ENCODE measurements at places on chromosomes 3 and 15.

- DNase-seq, result no peak
Measured at GRCh38 chr3:123229145-123229544, 27.4 kb downstream of the SEC22A start.

DNA sequence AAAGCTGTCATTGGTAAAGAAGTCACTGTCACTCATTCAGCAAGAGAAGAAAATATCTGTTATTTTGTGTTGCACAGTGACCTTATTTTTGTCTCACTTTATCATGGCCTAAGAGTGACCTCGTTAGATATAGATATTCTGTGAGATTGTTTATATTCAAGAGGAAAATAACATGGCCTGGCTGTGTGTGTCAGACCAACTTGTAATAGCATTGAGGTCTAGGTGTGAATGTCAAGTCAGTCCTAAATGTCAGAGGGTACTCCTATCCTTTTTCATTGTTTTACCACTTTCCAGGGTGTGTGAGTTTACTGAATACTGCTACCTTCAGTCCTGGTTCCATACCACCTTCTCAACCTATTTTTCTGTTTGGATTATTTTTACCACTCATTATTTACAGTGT lies 18.5 kb upstream of the TM4SF4 start:
- DNase-seq, result no peak

GRCh38 chr3:61452535-61453090 lies 108.8 kb upstream of the PTPRG start:
- no peak for DNase-seq

- DNase-seq, result no peak
Measured at GRCh38 chr15:66765478-66766281, 63.6 kb downstream of the SMAD6 start.

- DNase-seq, result no peak
Measured at GRCh38 chr3:63128380-63128779, 149.7 kb upstream of the SYNPR start.

- DNase-seq, result no peak
Measured at GRCh38 chr15:69042531-69042930, 28.0 kb downstream of the NOX5 start.

GRCh38 chr15:64437982-64438381 lies 22.4 kb upstream of the ZNF609 start:
- no peak for DNase-seq

- DNase-seq, result no peak
Measured at GRCh38 chr15:71650603-71651002, 159.8 kb upstream of the NR2E3 start.

GRCh38 chr3:32794487-32795308 lies 23.1 kb upstream of the TRIM71 start:
- DNase-seq, result no peak

DNA sequence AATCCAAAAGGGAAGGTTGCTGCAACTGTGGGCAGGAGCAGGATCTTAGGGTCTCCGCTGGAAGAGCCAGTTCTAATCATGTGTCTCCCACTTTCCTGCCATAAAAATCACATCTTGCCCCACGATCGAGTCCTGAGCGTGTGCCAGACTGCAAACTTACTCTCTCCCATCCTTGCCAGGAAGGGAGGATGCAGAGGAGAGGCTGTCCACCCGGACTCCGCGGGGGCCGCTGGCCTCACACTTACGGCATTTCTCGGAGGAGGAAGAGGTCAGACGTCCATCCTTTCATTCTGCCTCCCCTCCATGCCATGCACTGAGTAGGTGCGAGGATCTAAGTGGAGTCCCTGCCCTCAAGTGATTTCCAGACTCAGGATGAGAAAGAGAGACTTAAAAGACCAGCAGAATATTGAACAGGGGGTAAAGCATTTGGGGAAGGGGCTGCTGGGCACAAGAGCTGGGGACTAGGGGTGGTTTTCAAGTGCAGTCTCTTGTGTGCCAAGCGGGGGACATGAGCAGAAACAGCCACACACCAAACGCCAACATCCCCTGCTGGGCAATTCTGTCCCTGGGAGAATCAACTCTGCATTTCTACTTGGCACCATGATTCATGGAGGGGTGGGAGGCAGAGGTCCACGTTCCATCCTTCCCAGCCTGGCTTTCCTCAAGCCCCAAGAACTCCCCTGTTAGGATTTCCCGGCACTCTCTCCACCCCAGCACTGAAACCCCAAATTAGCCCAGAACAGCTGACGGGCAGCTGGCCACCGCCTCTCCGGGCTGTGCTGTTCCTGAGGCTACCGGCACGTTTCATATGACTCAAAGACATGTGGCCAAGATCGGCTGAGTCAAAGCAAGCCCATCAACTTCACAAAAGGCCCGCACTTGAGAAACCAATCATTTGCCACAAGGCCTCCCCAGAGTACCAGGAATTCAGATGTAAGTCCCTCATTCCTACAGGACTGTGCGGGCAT lies 11.6 kb downstream of the OXTR start:
- no peak for DNase-seq

GRCh38 chr3:143811602-143812001 lies 36.7 kb downstream of the SLC9A9 start:
- peak; percentile 61 for DNase-seq

GRCh38 chr3:171187706-171188290 lies 161.3 kb upstream of the SLC2A2 start:
- DNase-seq, result no peak

DNA sequence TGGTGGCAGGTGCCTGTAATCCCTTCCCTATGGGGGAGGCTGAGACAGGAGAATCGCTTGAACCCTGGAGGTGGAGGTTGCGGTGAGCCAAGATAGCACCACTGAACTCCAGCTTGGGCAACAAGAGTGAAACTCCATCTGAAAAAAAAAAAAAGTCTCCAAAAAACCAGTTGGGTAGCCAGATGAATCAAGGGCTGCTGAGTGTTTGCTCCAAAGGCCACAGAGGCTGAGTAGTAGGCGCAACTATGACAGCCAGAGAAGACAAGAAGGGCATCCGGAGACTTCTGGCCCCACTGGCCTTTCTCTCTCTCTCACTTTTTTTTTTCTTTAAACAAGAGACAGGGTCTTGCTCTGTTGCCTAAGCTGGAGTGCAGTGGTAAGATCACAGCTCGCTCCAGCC lies 131.8 kb downstream of the SMAD6 start:
- DNase-seq, result no peak

GRCh38 chr15:51876169-51876568 lies 46.7 kb downstream of the TMOD3 start:
- DNase-seq, result no peak

- DNase-seq, result no peak
Measured at GRCh38 chr15:76116138-76116885, 56.5 kb downstream of the TMEM266 start.

DNA sequence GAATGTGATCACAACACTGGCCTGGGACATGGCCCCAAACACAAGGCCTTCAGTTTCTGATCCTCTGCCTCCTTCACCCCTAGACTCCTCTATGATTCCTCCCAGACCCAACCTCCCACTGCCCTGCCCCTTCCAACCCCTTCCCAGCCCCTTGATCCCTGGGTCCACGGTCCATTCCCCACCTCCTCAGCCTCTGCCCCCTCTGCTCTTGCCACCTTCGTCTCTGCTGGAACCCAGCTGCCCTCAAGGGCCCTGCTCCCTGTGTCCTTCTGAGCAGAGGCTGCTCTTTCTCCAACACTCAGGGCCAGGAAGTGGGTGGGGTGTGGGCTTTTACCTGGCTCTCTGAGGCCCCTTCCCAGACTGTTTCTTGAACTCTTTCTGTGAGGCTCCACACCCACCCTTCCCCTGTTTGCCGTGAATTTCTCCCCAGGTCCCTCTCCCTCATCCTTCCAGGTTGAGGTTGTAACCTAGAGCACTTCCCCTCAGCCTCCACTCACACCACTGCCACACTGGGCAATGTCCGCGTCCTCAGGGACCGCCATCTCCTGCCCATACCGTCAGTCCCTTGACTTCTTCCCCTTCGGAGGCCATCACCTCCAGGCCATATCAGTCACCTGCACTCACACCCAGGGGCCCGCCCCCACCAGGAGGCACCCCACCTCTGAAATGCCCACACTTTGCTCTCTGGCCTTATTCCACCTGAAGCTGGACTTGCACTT lies 18.7 kb upstream of the SLCO2A1 start:
- no peak for DNase-seq

GRCh38 chr3:16484216-16484615 lies 29.3 kb downstream of the RFTN1 start:
- DNase-seq, result no peak

GRCh38 chr3:176935194-176935888 lies 261.9 kb downstream of the TBL1XR1 start:
- DNase-seq, result no peak

DNA sequence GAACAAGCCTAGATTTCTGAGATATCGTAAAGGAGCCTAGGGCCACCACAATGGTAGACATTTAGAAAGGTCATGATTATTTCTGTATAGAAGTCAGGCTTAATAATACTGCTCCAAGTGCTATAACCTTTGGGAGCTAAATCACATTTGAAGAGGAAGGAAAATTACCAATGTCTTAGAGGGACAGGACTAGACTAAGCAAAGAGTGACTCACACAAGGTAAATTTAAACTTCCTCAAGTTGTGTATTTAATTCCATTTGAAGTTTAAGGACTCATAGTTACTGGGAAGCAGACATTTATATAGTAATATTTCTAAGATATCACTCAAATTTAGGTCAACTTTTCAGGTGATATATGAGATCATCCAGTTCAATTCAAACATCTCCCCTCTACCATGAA lies 227.6 kb upstream of the MME start:
- no peak for DNase-seq

GRCh38 chr15:95919460-95919859 lies 411.0 kb upstream of the NR2F2 start:
- no peak for DNase-seq

DNA sequence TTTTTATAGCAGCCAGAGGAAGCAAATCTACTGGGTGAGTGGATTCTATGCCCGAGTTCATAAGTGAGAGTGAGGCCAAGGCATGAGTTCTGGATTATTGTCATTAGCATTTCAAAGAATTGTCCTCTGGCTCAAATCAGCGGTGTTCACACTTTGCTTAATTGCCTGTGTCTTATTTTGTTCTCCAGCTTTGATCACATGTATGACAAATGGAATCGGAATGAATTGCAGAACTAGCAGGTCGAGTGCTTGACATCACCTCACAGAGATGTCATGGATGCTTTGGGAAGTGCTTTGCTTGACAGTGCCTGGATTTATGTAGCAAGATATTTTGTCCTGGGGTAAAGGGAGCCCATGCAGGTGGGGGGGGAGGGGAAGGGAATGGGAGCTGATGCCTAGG lies 68.0 kb downstream of the SH3GL3 start:
- DNase-seq, result no peak

GRCh38 chr3:162729686-162730085 lies 1233.1 kb downstream of the OTOL1 start:
- no peak for DNase-seq

DNA sequence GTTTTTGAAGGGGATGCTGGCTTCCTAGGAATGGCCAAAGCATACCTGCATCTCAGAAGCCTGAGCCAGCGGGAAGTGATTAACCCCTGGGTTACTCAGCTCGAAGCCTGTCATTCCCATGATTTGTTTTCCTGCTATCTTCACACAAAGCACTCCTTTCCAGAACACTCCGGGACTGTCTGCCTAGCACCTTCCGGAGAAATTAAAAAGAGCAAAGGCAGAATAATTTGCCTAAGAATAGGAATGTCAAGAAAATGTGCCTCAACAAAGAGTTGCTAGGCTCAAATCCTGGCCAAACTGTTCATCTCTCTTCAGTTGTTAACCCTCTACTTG lies 34.1 kb downstream of the TPM1 start:
- no peak for DNase-seq

GRCh38 chr15:93943586-93943985 lies 287.8 kb upstream of the MCTP2 start:
- DNase-seq, result no peak

DNA sequence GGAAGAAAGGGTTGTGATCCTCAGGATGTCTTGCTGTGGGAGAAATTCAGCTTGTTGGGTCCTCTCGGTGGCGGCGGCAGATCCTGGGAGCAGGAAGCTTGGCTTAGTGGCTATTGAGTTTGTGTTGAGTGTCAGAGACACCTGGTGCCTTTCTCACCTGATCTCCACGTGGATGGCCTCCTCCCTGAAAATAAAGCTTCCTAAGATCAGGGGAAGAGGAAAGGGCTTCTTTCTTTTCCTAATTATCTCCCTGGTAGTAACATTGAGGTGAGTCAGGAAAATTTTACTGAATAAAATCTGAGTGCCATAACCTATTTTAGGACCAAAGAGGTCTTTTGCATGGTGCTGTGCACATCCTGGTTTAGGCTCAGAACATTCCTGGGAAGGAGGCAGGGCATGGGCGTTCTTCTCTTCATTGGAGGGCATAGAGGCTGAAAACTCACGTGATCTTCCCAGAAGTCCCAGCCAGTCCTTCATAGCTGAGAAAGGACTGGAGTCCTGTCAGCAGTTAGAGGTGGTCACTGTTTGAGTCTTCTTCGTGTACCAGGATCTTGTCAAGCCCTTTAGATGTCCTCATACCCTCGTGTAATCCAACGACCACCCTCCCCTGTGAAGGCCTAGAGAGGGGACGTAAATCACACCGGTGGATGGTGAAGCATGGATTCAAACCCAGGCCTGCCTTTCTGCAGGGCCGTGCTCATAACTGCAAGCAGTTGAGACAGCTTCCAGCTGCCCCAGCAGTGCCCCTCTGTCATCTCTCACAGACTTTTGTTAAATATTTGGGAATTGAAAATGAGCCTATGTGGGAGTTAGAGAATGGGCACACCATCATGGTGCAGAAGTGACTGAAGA lies 1.1 kb downstream of the CMTM8 start:
- no peak for DNase-seq

DNA sequence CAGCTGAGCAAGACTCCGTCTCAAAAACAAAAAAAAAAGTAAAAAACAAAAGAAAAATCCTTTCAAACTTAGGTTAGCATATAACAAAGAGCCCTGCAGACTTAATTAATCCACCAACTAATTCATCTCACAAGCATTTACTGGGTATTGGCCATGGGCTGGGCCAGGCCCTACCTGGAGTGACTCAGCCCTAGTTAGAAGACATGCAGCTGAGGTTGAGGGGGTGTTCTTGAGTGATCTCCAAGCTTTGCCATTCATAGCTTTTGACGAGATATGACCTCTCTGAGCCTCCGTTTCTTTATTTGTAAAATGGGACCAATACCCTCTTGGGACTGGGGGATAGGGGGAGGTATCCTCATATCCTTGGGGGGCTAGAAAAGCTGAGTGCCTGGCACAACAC lies 7.8 kb downstream of the FBXL22 start:
- no peak for DNase-seq

- no peak for DNase-seq
Measured at GRCh38 chr15:66644000-66644787, 57.8 kb upstream of the SMAD6 start.

Measured in left ventricle myocardium superior (tissue), 1 donor.